ENCODE measurements at places on chromosomes 1 and 21.

GRCh38 chr1:41496080-41497055 lies 11.9 kb upstream of the EDN2 start:
- no peak for DNase-seq

- DNase-seq, result no peak
Observed at GRCh38 chr1:215749414-215749813, 182.3 kb downstream of the KCTD3 start.

- no peak for DNase-seq
Observed at GRCh38 chr1:25611843-25612242, 4.7 kb upstream of the MAN1C1 start.

DNA sequence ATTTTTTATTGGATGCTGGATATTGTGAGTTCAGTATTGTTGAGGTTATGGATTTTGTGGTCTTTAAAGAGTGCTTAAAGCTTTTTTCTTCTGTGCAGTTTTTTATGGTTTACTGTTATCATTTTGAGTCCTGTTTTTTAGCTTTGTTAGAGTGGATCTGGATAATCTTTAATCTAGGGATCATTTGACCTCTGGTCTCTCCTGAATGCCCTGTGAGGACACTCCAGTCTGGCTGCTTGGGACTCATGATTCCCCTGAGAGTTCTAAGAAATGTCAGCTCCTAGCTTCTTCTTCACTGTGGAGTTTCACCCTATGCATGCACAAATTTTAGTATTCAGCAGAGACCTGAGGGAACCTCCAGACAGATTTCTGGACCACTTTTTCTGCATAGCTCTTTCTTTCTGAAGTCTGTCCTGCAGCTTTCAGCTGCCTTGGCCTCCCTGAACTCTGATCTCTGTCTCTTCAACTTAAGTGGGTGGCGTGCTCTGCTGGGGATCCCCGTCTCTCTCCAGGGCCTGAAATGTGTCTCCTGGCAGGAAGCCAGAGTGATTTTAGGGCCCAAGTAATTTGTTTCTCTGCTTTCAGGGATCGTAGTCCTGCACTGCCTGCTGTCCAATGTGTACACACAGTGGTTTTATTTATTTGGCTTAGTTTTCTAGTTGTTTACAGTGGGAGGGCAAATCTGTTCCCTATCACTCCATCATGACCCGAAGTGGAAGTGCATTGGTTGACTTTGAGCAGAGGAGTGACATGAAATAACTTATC lies 14.7 kb downstream of the PEX14 start:
- no peak for DNase-seq

- DNase-seq, result no peak
Observed at GRCh38 chr1:84377480-84378095, 20.7 kb upstream of the DNASE2B start.

GRCh38 chr1:109687641-109688499 lies at the start of gene GSTM1:
Gene GSTM1 (plus strand): TSS chr1:109687817. CDS start chr1:109687874, 57 bp downstream.
- DNase-seq, result no peak

GRCh38 chr21:38171723-38172344 lies 85.0 kb upstream of the KCNJ15 start:
- no peak for DNase-seq

- no peak for DNase-seq
Observed at GRCh38 chr21:40053007-40053406, 185.8 kb downstream of the PCP4 start.

- DNase-seq, result no peak
Observed at GRCh38 chr1:9413877-9414213, 121.2 kb downstream of the SPSB1 start.

- DNase-seq, result no peak
Observed at GRCh38 chr1:231106347-231106746, 55.5 kb upstream of the TRIM67 start.

DNA sequence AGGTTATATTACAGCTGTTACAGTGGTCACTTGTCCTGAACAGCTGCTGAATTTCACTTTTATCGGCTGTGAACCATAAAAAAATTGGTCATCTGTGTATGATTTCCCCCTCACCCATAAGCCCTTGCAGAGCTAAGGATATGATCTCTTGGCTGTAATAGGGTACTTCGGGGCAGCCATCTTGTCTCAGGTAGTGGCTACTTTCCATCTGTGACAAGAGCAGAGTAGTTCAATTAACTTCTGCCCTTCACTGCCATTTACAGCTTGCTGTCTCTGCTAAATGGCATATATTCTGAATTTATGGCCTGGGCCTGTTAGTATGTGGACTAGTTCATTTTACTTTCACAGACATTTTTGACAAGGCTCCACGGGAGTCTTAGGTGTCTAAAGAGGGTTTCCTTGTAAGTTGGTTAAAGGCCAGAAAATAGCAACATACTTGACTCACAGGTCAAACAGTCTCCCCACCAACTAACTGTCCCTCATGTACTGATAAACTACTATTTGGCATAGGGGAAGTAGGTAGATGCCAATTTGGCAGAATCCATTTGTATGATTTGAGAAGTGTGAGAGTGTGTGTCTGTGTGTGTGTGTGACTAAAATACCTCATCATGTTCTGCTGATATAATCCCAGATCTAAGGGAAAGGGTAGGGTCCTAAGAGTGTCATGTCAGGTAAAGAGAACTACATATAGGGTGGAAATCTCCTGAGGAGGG lies 151.6 kb downstream of the KCTD3 start:
- DNase-seq, result no peak

DNA sequence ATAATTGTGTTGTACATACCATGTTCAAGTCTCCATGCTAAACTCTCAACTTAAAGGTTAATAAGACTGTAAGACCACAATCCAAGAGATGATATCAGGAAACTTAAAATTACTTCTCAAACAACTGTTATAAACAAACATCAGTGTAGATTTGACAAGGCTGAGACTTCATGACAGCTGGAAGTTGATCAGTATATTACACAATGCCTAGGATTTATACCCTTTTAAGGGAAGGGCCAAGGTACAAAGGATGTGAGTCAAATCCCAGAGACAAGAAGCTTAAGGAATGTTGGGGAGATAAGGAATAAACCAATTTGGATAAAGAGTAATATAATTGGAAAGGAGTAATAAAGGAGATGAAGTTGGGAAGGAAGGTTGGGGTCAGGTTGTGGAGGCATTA lies 98.8 kb downstream of the LBR start:
- no peak for DNase-seq

- no peak for DNase-seq
Observed at GRCh38 chr1:43042773-43043457, 84.2 kb upstream of the SLC2A1 start.

DNA sequence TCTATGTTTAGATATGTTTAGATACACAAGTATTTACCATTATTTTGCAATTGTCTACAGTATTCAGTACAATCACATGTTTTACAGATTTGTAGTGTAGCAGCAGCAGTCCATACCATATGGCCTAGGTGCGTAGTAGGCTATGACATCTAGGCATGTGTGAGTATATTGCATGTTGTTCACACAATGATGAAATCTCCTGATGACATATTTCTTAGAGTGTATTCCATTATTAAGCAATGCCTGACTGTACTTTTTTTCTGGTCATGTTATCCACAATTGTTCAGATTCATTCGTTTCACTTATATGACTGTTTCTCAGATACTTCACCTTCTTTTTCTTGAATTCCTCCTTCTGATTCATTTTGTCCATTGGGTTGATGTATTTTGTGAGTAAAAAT lies 9.9 kb upstream of the BACE2 start:
- no peak for DNase-seq

DNA sequence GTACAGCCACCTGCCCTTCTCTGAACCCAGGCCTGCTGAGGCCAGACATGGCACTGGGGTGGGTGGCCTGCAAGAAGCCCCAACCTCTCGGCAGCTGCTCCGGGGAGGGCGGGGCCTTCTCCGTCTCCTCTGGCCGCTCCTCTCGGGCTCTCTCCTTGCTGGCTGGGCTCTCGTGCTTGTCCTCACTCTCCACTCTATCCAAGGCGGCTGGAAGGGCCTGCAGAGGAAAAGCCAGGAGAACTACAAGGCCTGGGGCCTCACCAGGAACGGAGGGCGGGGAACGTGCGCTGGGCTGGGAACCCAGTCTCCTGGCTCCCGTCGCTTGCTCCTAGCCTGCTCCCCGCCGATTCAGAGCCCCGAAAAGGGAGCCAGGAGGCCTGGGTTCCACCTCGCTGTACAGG lies 59.1 kb downstream of the CHD5 start:
- no peak for DNase-seq

DNA sequence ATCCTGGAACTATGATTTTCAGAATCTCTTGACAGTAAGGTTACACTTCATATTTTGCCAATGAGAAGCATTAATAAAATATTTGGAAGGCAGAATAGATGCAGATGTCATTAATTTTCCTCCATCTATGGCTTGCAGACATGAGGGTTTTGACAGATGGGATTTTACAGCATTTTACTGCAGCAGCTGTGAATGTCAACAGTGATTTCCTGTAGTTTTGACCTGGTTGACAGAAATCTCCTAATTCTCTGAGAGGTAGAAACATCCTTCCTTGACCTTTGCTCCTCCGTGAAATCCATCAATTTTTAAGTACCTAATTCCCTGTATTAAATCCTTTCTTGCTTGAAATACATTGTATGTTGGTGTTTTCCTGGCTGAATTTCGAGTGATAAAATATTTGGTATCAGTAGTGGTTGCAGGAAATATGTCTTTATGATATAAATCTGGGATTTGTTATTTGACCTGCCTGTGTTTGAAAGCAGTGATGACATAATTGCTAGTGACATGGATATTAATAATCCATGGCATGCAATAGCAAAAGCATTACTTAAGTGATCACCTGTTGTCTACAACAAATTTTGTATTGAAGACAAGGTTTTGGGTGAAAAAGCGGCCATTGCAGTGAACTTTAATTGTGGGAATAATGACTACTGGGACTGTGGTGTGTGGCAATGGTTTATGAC lies 73.9 kb downstream of the HLX start:
- no peak for DNase-seq

GRCh38 chr1:44575396-44575795 lies 98.9 kb downstream of the TMEM53 start:
- no peak for DNase-seq

DNA sequence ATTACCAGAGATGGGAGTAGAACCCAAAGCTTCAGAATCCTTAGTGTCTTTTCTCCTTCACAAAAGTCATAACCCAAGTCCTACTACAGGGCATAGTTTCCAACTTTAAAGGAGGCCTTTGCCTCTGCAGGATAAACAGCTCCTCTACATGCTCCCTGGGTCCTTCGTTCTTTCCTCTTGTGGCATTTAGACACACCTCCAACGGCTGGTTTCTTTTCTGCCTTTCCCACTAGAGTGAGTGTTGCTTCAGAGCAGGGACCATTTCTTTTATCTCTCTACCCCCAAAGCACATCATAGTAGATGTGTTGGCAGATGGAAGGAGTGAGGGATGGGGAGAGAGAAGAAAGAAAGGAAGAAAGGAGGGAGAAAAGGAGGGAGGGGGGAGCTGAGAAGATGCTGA lies 144.7 kb upstream of the SPATA6 start:
- no peak for DNase-seq

DNA sequence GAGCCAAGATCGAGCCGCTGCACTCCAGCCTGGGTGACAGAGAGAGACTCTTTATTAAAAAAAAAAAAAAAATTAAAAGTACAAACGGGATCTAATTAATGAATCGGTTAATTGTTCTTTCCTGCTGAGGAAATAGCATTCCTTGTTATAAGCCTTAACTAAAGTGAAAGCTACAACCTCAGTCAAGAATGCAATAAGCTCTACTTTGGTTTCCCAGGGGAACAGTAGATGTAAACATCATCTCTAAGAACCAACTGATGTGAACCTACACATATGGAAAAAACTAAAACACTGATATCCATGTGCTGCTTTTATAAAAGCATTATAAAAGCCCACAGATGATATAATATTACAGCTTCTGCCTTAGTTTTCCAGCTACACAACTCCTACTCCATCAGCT lies 41.9 kb downstream of the LPGAT1 start:
- DNase-seq, result no peak

DNA sequence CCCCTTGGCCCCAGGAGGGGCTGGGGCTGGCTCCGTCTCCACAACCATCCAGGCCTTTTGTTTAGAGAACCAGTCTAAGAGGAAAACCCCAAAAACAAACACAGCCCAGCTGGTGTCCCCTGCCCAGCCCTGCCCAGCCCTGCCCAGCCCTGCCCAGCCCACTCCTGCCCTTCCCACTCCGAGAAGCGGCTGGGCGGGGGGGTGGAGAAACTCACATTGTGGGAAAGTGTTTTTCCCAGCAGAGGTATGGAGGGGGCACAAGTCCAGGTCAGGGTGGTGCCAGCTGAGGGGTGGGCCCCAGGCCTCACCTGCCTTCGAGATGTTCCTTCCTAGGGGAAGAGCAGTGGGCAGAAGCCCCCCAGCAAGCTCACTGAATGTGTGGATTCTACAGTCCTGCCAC lies 10.0 kb upstream of the FAM131C start:
- no peak for DNase-seq

GRCh38 chr1:192869308-192869940 lies 60.6 kb downstream of the RGS2 start:
- no peak for DNase-seq

DNA sequence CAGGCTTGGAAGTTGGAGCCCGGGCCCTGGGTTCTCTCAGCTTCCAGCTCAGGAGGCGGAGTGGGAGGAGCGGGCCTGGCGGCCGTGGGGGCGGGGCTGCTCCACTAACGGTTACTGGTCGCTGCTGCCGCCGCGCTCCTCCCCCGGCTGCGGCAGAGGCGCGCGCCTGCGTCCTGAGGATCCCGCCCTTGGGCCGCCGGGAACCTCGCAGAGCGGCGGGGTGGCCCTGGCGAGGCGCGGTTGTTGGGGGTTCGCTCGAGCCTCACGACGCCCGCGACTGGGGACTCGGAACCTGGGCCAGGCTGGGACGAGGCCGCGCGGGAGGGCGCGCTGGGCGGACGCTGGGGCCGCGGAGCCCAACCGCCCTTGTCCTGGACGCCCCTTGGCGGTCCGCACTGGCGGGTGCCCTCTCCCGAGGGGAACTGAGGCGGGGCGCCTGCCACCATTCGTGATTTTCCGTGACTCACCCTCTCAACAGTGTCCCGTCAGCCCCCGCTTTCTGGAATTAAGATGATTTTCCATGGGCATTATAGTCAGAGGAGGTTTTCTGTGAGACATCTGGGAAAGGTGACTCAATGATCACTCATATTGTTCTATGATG lies 34.1 kb downstream of the OR2G3 start:
- DNase-seq, result no peak

GRCh38 chr1:219123036-219123435 lies 50.6 kb upstream of the LYPLAL1 start:
- no peak for DNase-seq

GRCh38 chr1:41109310-41110197 lies 88.0 kb upstream of the SLFNL1 start:
- no peak for DNase-seq

GRCh38 chr1:220315070-220315839 lies 43.0 kb upstream of the RAB3GAP2 start:
- DNase-seq, result no peak

- no peak for DNase-seq
Observed at GRCh38 chr1:113185463-113186104, 112.6 kb downstream of the LRIG2 start.

- DNase-seq, result no peak
Observed at GRCh38 chr21:32371913-32372314, 20.9 kb downstream of the URB1 start.

DNA sequence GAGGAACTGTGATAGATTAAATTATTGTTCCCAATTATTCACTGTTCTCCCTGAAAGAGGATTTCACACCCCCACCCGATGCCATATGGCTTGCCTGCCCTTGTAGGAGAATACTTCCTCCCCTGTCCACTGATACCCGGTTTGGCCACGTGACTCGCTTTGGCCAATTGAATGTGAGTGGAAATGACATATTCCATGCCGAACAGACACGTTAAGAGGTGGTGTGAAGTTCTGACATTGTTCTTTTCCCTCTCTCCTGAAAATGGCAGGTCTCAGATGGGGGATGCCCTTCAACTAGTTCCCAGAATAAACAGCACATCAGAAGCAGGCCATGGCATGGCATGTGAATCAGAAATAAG lies 5.3 kb downstream of the STUM start:
- DNase-seq, result no peak
